ENCODE measurements at places on chromosomes 6 and 20.

DNA sequence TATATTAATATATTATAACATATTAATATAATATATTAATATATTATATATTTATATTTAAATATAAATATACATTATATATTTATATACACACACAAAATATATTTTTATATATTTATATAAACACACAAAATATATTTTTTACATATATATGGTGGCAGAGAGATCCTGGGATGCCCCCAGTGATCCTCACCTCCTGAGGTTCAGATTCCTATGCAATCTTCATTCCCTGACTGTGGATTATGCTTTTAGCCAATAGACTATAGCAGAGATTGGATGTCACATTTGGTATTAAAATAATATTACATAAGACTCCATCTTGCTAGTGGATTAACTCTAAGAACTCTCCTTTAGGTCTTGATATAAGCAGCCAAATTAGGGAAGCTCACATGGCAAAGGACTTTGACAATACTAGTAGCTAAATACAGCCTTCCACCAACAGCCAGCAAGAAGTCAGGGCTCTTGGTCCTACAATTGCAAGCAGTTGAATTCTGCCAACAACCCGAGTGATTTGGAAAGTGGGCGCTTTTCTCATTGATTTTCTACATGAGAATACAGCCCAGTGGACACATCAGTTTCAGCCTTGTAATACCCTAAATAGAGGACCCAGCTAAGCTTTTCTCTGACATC, 681.0 kb downstream of the C6orf118 start:
- DNase-seq = no peak

DNA sequence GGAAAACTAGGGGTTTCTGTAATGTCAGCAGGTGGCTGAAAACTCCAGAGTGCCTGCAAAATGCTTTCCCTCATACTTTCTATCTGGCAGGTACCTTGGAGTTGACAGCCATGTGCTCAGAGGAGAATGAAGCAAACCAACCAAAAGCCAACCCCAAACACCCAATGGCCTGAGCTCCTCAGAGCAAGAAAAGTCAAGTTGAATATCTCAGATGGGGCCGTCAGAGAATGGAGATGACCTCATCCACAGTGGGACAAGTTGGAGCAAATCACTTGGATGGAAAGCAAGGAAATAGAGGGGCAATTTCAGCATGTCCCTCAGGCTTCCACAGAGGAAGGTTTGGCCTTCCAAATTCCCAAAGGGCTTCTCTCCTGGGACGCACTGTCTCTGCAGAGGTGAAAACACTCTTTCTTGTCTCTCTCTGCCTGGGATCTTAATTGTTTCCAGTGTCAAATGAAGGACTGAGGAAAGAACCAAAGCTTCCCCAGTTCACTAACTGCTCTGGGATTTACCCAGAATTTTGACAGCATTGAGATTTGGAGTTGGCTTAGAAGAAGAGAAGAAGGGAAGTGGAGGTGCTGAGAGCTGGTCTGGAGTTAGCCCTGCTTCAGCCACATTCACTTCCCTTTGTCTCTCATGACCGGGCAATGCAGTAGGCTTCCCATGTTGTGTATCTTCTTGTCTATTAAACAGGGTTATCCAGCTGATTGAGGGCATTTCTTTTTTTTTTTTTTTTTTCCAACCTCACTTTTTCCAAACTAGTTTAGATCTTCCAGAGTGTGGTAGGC, 42.2 kb downstream of the PRND start:
- no peak for DNase-seq

- DNase-seq = no peak
These were observed 70.2 kb downstream of the GPR6 start for GRCh38 chr6:110048221-110048875.

DNA sequence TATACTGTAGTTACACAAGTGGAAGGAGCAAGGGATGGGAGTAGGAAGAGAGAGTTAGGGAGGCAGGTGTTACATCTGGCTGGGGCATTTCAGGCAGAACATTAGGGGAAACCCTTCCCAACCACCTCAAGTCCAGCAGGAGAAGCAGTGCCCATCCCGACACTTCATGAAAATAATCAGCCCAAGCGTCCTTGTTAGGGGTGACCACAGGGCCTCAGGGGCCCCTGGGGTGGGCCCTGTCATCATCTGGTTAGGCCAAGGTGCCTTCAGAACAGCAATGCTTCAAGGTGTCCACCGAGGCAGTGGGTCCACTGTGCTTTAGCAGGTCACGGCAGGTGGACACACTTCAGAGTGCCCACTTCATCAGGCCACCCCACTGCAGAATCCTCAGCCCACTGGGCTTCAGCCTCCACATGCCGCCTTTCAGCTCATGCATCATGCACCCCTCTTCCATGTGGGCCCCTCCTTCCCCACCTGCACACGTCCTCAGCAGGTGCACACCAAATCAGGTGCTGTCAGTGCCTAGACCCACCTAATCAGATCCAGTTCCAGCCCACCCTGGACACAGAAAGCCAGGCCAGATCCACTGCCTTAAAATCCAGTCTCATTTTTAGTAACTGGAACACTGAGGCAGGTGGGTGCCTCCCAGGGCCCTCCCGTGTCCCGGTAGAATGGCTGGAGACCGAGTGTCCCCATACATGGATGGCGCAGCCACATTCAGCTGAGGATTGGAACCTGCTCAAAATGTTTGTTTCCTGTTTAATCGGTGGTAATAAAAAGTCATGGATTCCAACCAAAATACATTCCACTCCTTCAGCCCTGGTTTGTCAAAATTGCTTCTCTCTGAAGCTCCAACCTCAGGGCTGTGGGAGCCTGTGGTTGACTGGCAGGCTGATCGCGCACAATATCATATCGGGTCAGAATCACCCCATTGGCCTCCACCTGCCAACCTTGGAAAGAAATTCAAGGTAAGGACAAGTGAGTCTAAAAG, 99.5 kb downstream of the ANKRD60 start:
- DNase-seq = no peak

GRCh38 chr6:158803733-158804143, 15.4 kb downstream of the EZR start:
- no peak for DNase-seq

- no peak for DNase-seq
These were observed 606.0 kb downstream of the DHX35 start for GRCh38 chr20:39568109-39568508.

DNA sequence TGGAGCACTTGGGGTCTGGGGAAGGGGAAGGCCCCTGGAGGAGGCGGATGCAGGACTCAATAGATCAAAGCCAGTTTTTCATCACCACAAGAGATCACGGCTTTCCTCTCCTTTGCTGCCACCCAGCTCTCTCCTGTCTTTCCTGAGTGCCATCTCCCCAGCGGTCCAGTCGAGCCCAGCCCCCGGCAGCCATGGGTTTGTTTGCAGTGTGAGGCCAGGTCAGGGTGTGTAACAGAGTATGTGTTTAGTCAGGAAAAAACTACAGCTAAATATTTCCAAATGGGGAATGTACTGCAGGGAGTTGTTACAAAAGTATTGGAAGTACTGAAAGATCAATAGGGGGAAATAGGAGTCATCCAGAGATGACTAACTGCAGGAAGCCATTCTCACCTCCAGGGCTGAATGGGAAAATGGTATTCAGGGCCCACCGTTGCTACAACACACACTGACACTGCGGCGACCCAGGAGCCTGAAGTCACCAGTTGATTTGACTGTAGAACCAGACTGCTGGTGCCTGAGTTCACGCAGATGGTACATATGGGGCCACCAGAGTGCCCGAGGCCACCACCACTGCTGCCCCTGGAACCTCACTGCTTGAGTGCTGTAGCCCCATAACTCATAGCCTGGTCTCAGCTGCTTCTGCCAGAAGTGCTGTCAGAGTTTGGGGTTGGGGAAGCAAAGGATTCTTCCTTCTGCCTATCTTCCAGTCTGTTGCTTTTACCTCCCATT, 23.6 kb upstream of the FANCE start:
- DNase-seq = no peak

DNA sequence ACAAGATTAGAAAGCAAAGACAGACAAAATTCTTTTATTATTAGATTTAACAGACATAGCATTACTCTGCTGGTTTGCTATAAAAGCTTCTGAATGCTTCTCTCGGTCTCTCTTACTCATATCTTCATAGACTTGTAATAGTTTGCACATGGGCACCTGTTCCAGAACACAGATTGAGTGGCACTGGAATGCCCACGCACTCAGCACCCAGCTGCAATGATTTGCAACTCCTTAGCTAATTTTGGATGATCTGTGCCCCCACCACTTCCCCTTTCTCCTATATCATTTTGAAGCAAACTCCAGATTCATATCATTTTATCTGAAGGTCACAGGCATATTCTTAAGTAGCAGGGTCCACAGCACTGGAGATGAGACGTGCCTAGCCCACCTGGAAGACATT, 148.8 kb downstream of the CFAP61 start:
- DNase-seq = no peak

DNA sequence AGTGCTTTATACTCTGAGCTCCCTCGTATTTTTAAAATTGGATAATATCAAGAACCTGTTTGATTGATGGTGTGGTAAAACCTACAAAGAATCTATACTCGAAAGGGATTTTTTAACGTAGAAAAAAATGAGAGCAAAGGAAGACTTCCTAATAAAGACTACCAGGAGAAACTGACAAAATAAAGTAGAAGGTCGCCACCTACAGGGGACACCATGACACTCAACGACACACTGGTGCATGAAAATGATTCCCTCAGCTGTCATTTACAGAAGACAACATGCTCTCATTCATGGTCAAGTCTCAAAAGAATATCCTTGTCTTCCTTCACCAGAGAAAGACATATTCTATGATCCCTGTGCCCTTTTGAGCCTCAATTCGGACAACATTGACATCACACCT, 10.1 kb upstream of the NHSL1 start:
- DNase-seq = peak; percentile 9

DNA sequence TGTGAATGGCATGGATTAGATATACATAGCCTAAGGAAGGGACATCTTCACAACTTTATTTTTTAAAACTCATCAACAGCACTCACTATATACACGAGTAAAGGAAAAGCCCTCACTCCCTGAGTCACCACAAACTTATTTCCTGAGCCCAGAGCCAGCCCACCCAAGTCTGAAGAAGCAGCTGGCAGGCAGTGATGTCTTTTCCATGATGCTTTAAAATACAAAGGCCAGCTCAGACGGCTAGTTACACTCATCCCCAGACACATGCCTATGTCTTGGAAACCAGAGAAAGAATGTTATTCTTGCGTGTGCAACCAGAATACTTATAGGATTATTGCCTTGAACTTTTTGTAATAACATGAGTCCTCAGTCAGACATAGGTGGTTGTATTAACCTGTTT, 114.4 kb downstream of the ADGRG6 start:
- no peak for DNase-seq

- DNase-seq = no peak
These were observed 253.9 kb downstream of the SLC24A3 start for GRCh38 chr20:19466206-19466928.

DNA sequence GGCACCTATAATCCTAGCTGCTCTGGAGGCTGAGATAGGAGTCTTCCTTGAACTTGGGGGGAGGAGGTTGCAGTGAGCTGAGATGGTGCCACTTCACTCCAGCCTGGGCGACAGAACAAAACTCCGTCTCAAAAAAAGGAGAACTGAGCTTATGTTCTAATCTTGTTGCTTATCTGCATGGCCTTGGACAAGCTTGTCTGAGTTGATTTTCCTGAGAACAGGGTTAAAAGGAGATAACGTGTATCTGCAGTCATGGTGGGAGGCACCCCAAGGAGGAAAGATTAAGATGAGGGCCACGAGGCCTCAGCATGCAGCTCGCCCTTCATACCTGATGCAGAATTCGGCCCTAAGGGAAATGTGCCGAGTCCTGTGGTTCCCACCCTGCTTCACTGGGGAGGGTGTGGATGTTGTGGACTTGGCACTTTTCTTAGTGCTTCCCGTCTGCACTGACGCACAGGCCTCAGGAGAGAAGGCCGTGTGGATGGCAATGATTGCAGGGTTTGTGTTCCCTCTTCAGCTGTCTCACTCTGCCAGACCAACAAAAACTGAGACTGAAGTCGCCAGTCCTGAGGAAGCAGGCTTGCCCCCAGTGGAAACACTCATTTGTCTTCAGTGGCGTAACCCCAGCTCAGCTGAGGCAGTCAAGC, 56.3 kb downstream of the EZR start:
- DNase-seq = no peak

GRCh38 chr6:142648036-142648451, 296.9 kb downstream of the HIVEP2 start:
- no peak for DNase-seq

- no peak for DNase-seq
These were observed 30.1 kb downstream of the DLGAP4 start for GRCh38 chr20:36336204-36336603.

DNA sequence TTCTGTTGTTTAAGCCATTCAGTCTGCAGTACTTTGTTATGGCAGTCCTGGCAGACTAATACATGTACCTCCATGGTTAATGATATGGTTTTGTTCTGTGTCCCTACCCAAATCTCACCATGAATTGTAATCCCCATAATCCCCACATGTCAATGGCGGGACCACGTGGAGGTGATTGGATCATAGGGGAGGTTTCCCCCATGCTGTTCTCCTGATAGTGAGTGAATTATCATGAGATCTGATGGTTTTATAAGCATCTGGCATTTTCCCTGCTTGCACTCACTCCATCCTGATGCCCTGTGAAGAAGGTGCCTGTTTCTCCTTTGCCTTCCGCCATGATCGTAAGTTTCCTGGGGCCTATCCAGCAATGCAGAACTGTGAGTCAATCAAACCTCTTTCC, 57.5 kb upstream of the NT5E start:
- no peak for DNase-seq

- DNase-seq = no peak
These were observed 2.2 kb upstream of the TUBB2B start for GRCh38 chr6:3229566-3230178.

GRCh38 chr6:37056439-37057127, 51.1 kb downstream of the FGD2 start:
- no peak for DNase-seq

DNA sequence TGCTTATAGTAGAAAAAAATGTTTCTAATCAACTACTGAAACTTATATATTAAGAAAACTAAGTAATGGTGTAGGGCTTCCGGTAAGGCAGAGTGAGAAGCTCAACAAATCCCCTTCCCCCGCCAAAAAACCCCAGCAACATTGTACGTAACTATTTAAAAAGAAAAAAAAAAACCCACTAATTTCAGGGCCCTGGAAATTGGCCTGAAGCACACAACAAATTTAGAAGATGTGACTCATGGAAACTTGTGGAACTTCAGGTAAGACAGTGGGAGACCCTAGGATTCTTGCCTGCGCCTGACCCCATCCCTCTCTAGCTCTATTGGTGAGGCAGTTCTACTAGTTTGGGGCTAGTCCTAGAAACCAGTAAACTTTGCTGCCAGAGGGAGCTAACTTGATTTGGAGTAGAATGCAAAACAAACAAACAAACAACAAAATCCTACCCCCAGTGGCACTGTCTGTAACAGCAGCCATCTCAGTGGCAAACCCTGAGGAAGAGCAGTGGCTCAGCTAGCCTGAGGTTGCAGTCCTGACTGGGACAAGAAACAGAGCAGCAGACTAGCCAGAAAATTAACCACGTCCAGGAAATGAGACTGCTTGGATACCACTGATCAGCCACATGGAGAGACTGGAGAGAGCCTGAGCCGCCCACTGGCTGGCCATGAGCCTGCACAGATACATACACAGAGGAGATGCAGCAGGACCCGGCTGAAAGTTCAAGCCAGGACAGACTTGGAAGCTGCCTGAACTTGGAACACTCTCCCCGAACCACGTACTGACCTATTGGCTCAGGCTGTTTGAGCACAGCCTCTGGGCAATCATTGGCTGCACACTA, 135.1 kb downstream of the TBXT start:
- no peak for DNase-seq

Measured in stimulated activated CD4-positive, alpha-beta T cell treated with anti-CD3 and anti-CD28 coated beads, TNF-alpha, amount 100 ng/mL, for 24 hours (primary cell).